ENCODE measurements at places on chromosomes 3 and 15.
A peak's percentile ranks its signal among the peaks of the same experiment; 100 is the strongest.

DNA sequence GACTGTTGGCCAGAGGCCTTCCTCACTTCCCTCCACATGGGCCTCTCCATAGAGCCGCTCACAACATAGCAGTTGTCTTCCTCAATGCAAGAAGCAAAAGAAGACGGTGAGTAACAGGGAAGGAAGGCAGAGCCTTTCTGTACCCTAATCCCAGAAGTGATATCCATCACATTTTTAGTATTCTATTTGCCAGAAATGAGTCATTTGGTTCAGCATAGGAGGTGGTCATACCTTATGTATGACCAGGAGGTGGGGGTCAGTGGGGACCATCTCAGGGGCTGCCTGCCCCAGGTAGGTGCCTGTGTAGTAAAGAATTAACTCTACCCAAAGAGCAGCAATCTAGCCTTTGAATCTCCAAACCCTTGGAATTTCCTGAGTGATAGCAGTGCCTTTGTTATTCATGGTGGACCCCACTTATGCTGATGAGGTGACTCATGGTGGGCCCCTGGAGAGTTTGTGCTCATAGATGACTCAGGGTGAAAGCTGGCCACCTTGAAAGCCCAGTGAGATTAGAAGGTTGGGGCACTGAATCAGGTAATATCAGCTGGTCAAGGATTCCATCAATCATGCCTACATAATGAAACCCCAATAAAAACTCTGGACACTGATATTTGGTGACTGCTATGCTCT lies 323.9 kb upstream of the IGF1R start:
- DNase-seq = no peak

- DNase-seq = no peak
Observed at GRCh38 chr3:50177346-50177745, 14.1 kb upstream of the GNAT1 start.

DNA sequence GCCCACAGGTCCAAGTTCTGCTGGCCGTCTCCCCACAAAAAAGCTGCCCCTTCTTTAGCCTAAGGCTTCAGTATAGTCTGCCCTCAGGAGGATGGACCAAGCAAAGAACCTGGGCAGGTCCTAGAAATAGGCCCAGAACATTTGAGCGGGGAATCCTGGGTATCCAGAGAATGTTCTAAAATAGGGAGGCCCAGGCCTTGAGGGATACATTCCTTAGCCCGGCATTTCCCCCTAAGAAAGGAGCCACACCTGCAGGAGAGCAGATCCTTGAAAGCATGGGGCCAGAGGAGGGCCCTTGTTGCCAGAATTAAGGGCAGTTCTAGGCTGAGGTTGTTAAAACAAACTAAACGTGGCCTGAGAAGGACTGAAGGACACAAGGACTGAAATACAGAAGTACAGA lies 20.6 kb upstream of the MEX3B start:
- no peak for DNase-seq

- no peak for DNase-seq
Observed at GRCh38 chr15:100078511-100079220, 263.1 kb downstream of the ADAMTS17 start.

GRCh38 chr15:33756961-33757360 lies 211.3 kb upstream of the CHRM5 start:
- DNase-seq = no peak

- DNase-seq = no peak
Observed at GRCh38 chr3:13240928-13241618, 167.8 kb upstream of the IQSEC1 start.

DNA sequence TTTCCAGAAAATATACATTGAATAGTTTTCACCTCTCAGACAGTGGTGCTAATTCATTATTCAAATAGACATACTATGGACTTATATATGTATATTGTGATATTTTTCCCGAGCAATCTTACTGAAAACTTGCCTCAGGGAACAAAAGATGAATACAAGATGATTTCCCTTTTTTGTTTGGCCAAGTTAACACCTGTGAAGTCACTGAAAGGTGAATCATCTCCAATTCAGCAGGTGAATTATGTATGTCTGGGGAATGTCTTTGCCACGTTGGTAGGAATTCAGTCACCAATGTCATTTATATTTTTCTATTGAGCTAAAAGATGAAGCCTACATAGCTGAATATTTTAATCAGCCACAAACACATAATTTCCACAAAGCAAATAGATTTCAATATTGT lies 88.2 kb downstream of the GPR156 start:
- no peak for DNase-seq

DNA sequence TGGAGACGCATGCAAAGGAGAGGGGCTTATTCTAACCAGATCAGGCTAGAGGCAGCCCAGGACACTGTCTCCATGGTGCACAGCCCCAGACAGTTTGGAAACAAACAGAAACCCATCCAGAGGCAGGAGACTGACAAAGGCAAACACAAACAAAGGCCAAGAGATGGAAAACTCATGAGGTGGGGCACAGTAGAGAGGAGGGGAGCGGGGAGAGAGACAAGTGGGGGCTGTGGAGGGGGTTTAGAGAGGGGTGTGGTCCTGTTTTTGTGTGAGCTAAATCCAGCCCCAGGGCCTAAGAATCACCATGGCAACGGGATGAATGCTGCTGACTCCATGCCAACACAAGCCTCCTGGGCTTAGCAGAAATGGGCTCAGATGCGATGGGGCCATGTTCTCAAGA lies 32.3 kb downstream of the PARP16 start:
- DNase-seq = no peak

DNA sequence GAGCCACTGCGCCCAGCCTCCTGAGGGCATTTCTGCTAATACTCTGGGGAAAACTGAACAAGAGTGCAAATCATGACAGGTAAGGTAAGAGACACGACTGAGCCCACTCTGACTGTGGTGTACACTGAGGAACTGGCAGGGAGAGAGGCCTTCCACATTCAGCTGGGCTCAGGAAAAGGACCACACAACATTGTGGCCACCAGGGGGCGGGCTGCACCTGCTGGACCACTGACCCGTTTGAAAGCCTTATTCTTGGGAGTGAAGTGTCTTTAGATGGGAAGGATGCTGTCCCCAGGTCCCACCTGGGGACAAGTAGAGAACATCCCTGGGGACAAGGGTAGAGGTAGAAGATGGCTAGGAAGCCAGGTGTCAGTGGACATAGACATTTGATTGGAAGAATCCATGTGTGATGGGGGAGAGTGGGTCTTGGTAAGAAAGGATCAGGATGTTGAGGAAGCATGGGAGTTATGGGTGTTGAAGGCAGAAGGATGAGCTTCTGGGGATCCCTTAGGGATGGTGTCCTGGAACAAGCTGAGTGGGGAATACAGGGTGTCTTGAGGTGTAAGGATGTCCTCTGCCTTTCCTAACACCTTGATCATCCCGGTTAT lies 6.2 kb upstream of the CTDSPL start:
- peak; percentile 78 for DNase-seq

DNA sequence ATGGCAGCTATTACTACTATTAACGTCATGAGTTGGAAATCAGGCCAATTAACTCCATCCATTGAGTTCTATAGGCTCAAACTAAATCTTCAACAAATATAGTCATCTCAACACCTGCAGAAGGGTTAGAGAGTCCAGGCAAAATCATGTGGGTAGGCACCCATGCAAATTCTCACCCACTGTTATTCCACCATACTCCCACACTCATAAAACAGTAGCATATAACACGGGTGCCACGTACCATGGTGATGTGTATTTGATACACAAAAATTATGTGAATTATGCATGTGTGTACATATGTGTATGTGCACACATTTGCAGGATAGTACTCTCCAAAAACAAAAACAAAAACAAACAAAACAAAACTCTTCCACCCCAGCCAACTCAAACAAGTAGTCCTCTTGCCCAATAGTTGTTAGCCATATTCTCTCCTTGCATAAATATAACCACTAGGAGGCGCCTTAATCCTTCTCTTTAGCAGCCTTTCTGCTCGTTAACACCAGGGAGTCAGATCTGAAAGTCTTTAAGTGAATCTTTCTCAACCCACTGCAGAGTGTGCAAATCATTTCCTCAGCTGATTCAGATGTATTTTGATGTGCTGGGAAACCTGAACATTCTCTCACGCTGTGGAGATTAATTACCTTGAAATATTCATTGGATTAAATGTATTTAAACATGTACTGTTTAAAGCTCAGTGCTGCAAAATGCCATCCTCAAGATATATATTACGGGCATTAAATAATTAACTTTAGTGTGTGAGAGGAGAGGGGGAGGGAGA lies 38.0 kb upstream of the COPB2 start:
- DNase-seq = peak; percentile 3

GRCh38 chr3:30743641-30744317 lies 137.4 kb downstream of the TGFBR2 start:
- no peak for DNase-seq

DNA sequence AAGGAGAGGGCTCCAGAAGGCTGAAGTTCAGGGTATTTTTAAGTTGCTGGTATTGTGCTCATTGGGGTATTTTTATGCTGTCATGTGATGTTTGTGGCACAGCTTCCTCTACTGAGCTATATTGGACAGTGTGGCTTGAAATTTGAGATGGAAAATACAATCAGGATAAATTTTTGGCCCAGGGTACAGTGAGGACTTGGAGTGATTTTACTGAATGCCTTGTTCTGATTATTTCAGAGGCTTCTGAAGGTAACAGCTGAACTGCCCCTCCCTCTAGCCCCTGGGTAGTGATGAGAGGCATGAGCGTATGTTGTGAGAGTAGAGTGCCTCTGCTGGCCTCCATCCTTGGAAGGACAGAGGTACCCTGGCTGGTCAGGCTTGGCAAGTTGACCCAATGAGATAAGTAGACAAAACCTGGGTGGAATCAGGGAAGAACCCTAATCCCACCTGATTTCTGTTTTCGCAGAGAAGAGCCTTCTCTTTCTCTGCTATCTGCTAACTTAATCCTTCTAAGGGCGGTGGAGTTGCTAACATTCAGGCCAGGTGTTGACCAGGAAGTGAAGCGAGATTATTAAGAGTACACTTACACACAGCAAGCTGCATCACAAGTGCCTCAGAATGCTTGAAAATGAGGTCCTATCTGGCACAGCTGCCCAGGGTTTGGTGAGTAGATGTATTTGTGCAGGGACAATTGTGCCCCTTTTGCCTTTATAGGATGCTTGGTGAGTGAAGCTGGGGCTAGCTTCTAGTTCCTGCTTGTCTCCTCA lies 98.1 kb upstream of the CLSTN2 start:
- DNase-seq = no peak

GRCh38 chr3:193983846-193984818 lies 151.8 kb upstream of the HES1 start:
- DNase-seq = no peak

DNA sequence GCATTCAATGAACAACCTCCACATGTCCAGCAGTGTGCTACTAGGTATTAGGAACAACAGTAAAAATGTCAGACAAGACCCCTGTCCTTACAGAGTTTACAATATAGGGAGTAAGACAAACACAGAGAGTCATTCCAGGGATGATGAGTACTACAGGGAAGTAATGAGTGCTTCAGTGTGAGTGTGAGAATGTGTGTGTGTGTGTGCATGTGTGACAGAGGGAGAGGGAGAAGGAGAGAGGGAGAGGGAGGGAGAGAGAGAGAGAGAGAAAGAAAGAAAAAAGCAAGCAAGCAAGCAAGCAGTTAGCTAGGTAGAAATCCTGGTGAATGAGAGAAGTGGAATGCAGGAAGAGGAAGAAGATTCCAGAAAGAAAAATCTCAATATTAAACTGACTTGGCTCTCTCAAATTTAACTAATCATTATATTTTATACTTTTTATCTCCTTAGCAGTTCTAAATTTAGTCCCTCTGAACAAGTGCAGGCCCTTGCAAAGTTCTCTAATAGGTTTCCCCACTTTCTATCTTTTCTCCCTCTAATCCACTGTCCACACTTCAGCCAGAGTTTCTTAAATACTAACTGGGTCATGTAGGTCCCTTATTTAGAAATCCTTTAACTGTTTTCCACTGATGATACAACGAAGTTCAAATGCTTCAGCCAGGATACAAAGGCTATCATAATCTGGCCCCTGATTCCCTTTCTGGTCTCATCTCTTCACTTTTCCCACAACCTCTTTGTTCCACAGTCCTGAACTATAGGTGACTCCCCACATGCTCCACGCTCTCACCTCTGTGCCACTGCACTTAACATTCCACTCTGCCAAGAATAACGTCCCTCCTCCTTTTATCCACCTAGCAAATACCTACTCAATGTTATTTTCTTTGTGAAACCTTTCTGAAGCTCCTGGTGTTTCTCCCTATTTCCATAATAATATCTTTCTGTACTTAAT lies 10.3 kb downstream of the DCBLD2 start:
- DNase-seq = no peak

DNA sequence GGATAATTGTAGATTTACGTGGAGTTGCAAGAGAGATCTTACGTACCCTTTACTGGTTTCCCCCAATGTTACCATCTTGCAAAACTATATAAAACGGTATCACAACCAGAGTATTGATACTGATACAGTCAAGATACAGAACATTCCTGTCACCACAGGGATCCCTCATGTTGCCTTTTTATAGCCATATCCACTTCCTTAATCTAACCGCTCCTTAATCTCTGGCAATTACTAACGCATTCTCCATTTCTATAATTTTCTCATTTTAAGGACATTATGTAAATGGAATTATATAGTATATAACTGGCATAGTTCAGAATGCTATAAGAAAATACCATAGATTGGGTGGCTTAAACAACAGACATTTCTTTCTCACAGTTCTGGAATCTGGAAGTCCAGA lies 61.1 kb downstream of the SEC22A start:
- DNase-seq = no peak

GRCh38 chr3:138829097-138829496 lies 5.6 kb downstream of the PIK3CB start:
- DNase-seq = no peak

GRCh38 chr15:88606070-88606794 lies 14.9 kb upstream of the AEN start:
- DNase-seq = no peak

DNA sequence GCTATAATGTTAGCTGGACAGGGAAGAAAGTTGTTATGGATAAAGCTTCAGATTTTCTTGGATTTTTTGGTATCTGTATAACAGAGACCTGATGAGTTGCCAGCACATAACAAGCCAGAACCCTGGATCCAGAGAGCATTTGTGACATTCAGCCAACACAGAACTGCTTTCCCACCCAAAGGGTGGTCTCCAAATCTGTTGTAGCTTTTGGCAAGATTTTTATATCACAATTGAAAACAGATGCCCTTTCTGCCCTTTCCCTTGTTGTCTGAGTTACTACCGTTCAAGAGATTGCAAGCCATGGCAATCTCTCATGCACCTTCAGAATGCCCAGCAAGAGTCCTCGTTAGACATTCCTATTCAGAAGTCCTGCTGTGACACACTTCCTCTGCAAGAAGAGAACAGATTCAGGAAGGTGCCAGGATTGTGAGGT lies 107.6 kb upstream of the FGF7 start:
- DNase-seq = no peak

- DNase-seq = no peak
Observed at GRCh38 chr3:69784954-69785514, 45.8 kb downstream of the MITF start.

DNA sequence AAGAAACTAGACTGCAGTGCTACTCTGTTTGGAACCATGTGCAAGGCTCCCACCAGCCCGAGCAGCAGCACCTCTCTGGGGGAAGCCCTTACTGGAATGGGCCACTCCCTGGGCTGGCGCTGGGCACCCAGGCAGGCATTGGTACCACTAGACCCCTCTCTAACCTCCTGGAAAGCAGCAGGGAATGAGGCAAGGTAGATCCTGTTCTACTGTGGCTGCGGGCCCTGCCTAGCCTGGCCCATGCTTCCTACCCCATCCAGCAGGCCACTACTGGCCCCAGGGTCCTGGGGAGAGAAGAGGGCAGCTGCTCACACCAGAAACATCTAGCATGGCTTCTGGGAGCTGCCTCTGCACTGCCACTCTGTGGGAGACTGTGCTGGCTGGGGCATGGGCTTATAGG lies 44.8 kb downstream of the MESD start:
- no peak for DNase-seq

GRCh38 chr3:122678506-122678905 lies 2.1 kb upstream of the PARP14 start:
- no peak for DNase-seq

GRCh38 chr3:25324954-25325655 lies 103.0 kb upstream of the RARB start:
- DNase-seq = no peak
